ENCODE measurements at places on chromosomes 1 and 21. TPM values are rescaled to one million over a fixed set of nuclear protein-coding genes. Genes with fewer than 3 reads are reported as not detected.

Gene CITED4
- 55.9 TPM for total RNA-seq

Gene PINK1
- 140 TPM for total RNA-seq

Gene SFN
- total RNA-seq = 1.9 TPM

Gene ZBTB18
- total RNA-seq = 9.2 TPM

Gene DYNLT5
- total RNA-seq = 2.7 TPM

Gene CLDN17
- not detected for total RNA-seq

Gene CCDC27
- not detected for total RNA-seq

Gene ETNK2
- total RNA-seq = 24.5 TPM

Gene PYHIN1
- 6.5 TPM for total RNA-seq

Gene OR2L8
- not detected for total RNA-seq

Gene LCE1C
- total RNA-seq = not detected

Gene FAM3B
- total RNA-seq = 1.5 TPM

Gene NEGR1
- 14.4 TPM for total RNA-seq

Gene GJA9
- not detected for total RNA-seq

Gene LGALS8
- 126 TPM for total RNA-seq

Gene CFHR5
- total RNA-seq = not detected

Gene TFB2M
- 5.9 TPM for total RNA-seq

Gene EFNA3
- total RNA-seq = 3.2 TPM

Gene PLK3
- 142 TPM for total RNA-seq

Gene FAM163A
- total RNA-seq = not detected

Gene UBE2U
- total RNA-seq = not detected

Gene C1orf21
- total RNA-seq = 10.4 TPM

Gene B3GALT6
- 25.3 TPM for total RNA-seq

Gene GPR25
- not detected for total RNA-seq

Gene RNU1-1
- total RNA-seq = under 0.01 TPM

Gene C8B
- not detected for total RNA-seq

Gene BRINP3
- 6.0 TPM for total RNA-seq

Gene AADACL4
- total RNA-seq = not detected

Gene KANK4
- total RNA-seq = 0.28 TPM

Measured in thoracic aorta (tissue), 2 donors.